CD4-positive, alpha-beta T cell (primary cell): ENCODE measurements at places on chromosomes 2 and 18.

DNA sequence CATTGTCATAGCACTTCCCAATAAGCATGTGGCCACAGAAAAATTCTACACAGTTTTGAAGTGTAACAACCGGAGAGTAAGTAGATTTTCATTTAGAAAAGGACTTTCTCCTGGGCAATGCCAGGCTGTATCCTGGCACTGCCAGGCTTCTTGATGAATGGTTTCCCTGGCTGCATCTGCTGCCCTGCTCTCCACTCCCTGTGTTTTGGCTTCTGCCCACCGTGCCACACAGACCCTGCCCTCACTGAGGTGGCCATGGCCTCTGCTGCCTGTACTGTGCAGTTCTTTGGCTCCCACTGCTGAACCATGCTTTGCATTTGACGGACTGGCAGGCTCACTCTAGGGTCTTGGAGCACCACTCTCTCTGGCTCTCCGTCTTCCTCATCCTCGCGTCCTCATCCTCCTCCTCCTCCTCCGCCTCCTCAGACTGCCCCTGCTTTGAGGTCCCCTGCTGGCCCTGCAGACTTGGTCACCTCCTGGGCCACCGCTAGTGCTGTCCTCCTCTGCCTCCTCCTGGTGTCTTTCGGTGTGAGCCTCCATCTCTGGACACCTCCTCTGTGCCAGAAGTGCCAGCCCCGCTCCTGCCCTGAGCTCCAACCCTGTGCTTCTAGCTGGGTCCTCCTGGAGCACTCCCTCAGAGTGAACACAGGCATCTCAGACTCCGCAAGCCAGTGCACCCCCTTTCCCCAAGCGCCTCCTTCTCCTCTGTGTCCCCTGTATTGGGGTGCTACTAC, 45.9 kb upstream of the CNGA3 start:
- DNase-seq = no peak

DNA sequence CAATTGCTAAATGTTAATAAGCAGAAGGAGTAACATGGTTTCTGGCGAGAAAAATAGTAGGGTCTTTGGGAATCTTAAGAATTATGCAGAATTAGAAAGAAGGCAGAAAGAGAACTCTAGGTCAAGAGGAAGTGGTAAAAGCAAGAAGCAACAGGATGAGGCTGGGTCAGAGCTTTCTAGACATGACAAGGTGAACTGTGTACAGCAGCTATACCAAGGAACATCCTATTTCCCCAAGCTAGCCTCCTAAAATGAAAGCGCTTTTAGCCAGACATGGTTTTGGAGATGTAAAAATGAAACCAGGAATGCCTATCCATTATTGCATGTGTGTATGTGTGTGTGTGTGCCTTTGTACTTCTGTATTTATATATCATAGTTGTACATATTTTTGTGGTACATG, 42.3 kb upstream of the STAT1 start:
- no peak for DNase-seq

DNA sequence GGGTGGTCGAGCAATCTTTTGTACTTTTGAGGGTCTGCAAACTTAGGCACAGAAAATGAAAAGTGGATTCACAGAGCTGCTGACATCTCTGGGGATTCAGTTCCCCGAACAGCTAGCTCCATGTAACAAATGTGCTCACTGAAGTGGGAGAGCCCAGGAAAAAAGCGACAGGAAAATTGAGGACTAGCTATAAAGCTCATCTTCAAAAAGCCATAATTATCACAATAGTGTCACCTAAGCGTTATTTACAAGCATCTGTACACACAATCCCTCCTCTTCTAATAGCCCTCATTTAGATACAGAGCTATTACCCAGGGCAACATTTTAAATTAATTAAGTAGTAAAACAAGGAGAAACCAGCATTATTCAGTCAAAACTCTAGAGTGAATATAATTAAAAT, 36.1 kb downstream of the RNF152 start:
- no peak for DNase-seq

DNA sequence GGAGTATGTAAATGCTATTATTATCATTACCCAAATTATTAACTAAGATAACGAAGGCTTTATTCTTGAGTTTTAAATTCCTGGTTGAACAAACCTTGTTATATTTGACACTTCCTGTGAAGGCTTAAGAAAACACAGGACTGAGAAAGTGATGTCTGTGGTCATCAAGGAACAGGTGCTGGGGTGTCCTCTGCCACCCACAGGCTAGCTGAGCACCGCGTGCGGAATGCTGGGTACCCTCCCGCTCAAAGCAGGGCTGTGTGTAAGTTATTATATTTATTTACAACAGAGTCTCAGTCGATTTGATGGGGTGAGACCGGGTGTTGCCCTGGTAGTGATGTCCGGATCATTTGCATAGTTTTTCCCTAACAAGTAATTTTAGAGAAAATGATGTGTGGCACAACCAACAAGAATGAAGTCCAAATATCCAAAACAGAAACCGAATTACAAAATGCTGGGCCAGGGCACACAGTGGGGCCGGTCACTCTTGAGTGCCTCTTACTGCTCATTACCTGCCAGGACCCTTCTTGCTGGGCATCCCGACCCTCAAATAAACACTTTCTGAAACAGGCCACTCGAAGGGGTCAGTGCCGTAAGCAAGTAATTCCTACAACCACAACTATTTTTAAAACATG, 49.2 kb downstream of the TMEM18 start:
- no peak for DNase-seq

GRCh38 chr18:46321955-46322354, 217.8 kb downstream of the HAUS1 start:
- no peak for DNase-seq

DNA sequence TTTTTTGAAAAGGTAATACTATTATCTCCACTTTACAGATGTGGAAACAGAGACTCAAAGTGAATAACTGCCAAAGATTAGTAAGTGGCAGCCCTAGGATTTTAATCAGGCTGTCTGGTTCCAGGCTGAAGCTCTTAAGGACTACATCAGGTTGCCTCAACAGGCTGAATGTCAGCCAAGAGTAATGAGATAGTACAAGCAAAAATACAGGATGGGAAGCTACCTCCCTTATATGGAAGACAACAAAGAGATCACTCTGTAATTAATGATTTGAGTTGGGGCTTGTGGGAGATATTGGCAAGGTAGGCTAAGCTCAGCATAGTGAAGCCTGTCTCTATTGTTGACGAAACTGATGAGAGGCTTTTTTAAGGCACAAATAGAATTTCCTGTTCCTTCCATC, 323.1 kb downstream of the KCNJ3 start:
- DNase-seq = no peak

GRCh38 chr2:200219309-200220113, 87.0 kb upstream of the SPATS2L start:
- DNase-seq = no peak

DNA sequence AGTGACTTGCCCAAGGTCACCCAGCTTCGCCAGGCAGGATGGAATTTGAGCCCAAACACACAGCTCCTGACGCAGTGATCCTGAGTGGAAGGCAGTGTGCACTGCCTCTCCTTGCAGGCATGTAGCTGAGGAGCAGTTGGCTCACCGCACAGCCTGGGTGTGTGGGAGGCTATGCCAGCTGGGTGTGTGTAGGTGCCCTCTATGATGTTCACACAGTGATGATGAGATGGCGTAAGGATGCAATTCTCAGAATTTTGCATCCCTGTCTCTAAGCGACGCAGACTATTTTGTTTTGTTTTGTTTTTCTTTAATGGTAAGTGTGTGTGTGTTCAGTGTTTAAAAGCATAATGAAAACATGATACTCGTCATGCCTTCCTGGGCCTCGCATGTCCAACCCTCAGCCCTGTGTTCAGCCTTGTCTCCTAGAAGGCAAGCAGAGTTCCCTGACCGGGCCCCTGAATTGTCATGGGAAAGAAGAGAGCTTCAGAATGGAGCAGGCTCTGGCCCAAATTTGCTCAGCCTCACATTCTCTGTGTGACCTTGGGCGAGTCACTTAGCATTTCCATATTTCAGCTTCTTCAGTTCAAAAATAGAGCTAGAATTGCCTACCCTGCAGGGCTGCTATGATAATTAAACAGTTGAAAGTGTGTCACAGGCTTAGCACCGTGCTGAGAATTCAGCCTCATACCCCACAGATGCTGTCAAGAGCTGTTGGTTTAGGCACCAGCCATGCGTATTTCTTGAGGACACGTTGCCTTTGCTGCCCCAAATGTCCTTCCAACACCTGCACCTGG, 603.6 kb upstream of the RAB6C start:
- DNase-seq = no peak

DNA sequence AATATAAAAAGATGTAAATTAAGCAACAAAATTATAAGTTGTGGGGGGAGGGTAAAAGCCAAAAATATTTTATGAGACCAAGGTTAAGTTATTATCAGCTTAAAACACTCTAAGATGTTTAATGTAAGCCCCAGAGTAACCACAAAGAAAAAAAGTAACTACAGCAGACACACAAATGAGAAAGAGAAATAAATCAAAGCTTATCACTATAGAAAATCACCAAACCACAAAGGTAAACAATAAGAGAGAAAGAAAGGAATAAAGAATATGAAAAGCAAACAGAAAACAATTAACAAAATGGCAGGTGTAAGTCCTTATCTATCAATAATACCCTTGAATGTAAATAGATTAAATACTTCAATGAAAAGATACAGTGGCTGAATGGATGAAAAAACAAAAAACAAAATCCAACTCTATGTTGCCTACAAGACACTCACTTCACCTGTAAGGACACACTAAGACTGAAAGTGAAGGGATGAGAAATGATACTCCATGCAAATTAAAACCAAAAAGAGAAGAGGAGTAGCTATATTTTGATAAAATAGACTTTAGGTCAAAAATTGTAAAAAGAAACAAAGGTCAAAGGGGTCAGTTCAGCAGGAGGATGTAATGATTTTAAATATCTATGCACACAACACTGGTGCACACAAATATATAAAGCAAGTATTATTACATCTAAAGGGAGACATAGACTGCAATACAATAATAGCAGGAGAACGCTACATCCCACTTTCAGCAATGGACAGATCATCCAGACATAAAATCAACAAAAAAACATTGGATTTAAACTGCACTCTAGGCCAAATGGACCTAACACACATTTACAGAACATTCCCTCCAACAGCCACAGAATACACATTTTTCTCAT, 80.7 kb downstream of the PTPN2 start:
- no peak for DNase-seq

DNA sequence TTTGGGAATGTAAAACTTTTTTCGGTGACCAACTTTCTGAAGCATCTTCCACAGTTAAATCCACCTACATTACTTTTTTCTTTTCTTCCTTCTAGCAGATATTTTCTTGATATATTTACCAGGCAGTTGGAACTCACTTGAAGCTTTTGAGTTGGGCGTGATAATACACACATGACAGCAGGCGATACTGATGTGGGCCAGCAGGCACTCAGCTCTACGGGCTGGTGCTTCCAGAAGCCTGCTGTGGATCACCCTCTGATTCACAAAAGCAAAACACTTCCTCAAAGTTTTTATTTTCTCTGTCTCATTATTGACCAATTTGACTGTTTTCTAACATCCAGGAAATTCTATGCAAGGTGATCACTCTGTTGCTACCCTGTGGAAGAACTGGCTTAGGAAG, 22.9 kb downstream of the GRHL1 start:
- DNase-seq = no peak

DNA sequence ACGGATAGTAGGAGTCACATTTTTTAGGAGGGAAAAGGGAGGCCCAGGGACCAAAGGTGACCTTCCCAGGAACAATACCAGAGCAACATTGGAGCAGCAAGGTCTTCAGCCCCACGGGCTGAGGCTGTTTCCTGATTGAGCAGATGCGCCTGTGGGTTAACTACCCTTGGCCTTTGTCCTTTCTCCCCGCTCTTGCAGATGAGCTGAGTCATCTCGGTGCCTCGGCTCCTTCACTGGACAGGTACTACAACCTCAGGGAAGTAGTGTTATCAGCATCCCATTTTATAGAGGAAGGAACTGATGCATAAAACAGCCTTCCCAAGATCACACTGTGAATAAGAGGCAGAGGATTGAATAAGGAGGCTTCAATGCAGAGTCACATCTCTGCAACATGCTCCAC, 43.5 kb downstream of the DHRS9 start:
- no peak for DNase-seq
